ENCODE measurements at places on chromosomes 2 and 18.
A peak's percentile ranks its signal among the peaks of the same experiment; 100 is the strongest.

DNA sequence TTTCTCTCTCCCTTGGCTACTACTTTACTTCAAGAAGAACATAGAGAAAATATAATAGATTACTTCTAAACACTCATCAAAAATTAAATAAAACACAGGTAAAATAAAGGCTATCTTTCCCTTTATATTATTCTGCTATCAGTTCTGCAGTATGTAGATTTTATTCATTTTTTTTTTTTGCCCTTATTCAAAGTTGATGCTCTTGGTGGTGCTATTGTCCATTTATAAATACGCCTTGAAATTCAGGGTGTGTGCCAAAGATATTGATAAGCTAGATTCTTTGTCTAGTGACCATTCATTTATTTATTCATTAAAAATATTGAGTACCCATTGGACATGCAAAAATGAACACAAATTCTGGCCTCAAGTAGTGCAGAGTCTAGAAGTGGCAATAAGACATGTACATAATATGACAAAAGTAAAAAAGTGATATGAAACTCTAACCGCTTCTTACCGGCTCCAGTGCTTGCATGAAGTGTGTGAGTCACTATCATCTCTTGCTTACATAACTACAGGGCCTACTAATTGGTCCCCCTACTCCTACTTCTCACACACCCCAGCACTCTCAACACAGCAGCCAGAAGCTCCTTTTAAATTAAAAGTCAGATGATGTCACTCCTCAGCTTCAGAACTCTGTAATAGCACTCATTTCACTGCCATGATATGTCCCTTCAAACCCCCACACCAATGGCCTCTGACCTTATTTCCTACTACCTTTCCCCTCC, 208.3 kb upstream of the FANCL start:
- peak; percentile 6 for DNase-seq

GRCh38 chr2:233343171-233343705, 11.1 kb upstream of the DGKD start:
- no peak for DNase-seq

DNA sequence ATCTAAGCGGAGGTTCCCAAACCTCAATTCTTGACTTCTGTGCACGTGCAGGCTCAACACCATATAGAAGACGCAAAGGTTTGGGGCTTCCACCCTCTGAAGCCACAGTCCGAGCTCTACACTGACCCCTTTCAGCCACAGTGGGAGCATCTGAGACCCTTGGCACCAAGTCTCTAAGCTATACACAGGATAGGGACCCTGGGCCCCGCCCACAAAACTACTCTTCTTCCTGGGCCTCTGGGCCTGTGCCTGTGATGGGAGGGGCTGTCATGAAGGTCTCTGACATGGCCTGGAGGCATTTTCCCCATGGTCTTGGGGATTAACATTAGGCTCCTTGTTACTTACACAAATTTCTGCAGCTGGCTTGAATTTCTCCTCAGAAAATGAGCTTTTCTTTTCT, 1374.1 kb upstream of the NXPH2 start:
- DNase-seq: no peak

DNA sequence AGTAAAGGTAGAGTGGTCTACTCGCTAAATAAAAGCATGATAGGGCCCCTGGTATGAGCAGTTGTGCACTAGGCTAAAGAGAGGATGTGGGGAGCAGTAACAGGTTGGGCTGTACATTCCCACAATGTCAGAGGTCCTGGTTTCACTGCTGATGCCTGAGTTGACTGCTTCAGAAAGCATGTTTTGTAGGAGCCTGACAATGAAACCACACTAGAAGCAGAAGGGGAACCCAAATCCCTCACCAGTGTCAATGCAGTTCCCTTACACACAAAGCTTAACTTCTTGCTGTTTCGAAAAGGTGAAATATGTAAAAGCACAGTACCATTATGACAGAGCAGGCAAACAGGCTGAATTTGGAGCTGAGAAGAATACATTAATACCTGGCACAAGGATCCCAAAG, 291.7 kb upstream of the KYNU start:
- no peak for DNase-seq

- no peak for DNase-seq
Observed at GRCh38 chr2:100012561-100012960, 129.8 kb downstream of the AFF3 start.

GRCh38 chr2:205539603-205540002, 142.7 kb upstream of the NRP2 start:
- DNase-seq: no peak

- DNase-seq: no peak
Observed at GRCh38 chr2:71530211-71530610, 76.8 kb downstream of the DYSF start.

DNA sequence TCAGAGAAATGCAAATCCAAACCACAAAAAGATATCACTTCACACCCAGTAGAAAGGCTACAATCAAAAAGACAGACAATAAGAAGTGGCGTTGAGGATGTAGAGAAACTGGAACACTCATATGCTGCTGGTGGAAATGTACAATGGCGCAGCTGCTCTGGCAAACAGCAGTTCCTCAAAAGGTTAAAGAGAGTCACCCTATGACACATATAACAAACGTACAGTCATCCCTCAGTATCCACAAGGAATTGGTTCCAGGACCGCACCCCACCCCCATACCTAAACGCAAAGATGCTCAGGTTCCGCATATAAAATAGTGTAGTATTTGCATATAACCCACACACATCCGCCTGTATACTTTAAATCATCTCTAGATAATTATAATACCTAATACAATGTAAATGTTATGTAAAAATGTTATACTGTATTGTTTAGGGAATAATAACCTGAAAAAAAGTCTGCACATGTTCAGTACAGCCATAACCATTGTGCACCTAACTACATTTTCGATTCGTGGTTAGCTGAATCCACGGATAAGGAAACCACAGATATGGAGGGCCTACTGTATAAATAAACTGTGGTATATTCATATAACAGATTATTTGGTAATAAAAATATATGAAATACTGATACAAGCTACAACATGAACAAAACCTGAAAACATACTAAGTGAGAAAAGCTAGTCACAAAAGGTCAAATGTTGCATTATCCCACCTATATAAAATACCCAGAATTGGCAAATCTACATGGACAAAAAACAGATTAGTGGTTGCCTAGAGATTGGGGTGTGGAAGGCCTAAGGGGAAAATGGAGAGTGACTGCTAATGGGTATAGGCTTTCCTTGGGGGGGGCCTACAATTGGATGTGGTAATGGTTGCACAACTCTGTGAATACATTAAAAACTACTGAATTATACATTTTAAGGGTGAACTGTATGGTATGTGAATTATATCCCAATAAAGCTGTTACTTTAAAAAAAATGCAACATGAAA, 37.5 kb downstream of the UXS1 start:
- no peak for DNase-seq

DNA sequence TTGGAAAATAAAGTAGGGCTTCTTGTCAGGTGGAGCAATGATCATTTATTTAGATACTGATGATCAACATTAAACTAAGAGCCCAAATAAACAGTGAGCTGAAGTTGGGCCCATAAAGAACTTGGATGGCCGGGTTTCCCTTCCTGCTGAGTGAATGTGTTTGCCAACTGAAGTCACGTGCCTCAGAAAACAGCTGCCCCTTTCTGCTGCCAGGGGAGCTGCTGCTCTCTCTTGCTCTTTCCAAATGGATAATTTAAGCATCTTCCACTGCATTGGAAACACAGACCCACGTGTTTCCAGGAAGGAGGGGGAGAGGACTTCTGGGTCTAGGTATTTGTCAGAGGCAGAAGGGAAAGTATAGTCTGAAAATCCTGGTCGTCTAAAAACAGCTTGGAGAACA, 22.9 kb upstream of the NCKAP5 start:
- DNase-seq: no peak

- peak; percentile 83 for DNase-seq
Observed at GRCh38 chr2:230225486-230225885, at the start of gene SP140. SP140 (plus strand) TSS chr2:230225736; CDS start chr2:230225845, 109 bp downstream.

DNA sequence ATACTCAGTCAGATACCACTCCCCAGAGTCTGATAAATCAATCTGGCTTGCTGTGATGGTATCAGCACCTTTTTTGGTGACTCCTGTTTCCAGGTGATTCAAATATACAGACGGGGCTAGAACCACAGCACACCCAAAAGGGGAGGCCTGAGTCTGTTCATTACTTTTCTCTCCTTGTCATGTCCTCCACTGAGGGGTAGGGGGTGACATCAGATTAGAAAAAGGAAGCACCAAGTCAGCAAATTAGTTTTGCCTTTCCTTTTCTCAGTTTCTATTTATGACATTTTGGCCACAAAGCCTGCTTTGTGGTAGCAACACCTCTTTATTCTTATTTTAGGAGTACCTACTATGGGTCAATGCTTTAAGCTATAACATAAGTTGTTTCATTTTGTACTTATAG, 127.4 kb downstream of the CCDC102B start:
- DNase-seq: no peak

DNA sequence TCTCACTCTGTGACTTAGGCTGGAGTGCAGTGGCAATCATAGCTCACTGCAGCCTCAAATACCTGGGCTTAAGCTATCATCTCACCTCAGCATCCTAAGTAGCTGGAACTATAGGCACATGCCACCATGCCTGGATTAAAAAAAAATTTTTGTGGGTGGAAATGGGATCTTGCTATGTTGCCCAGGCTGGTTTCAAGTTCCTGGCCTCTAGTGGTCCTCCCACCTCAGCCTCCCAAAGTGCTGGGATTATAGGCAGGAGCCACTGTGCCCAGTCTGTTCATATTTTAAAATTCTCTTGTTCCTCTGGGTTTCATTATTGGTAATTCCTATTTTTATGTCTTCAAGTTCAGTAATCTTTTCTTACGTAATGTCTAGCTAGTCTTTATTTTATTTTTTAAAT, 25.5 kb upstream of the RAB31 start:
- no peak for DNase-seq

- DNase-seq: no peak
Observed at GRCh38 chr18:5144629-5145028, 52.4 kb downstream of the AKAIN1 start.

GRCh38 chr2:140117386-140117785, 1337.2 kb upstream of the NXPH2 start:
- no peak for DNase-seq

- DNase-seq: no peak
Observed at GRCh38 chr2:174574657-174575056, 22.9 kb downstream of the WIPF1 start.

GRCh38 chr18:31736630-31737029, 24.1 kb downstream of the SLC25A52 start:
- DNase-seq: no peak

GRCh38 chr2:156191527-156191926, 141.0 kb downstream of the NR4A2 start:
- DNase-seq: no peak

GRCh38 chr18:2958819-2959298, 54.1 kb downstream of the LPIN2 start:
- DNase-seq: no peak

GRCh38 chr2:235078914-235079472, 127.2 kb downstream of the SH3BP4 start:
- no peak for DNase-seq

DNA sequence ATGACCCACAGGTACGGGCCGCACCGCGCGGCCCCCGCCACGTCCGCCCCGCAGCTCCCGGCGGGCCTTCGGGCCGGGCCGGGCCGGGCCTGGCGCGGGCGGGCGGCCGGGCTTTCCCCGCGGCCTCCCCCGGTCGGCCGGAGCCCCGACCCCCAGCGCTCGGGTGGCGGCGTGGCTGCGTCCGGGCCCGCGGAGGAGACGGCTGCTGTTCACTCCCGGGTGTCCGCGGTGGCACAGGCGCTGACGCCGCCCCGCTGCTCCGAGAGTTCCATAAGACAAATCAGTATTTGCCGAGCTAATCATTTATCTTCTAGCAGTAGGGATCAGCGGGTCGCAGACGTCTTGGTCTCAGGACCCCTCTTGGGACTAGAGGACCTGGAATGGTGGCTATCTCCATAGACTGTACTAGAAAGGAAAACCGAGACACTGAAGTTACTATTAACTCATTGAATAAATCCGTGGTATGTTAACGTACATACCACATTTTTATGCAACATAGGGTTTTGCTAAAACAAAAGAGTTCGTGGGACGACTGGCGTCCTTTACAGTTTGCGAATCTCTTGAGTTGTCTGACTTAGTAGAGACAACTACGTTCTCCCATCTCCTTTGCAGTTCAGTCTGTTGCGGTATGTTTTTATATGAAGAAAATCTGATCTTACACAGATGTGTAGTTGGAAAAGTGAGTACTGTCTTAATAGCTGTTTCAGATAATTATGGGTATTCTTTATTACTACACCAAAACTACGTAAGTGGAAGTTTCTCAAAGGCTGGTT, 500 bp downstream of the LIMS1 start:
- DNase-seq: no peak

GRCh38 chr2:207987025-207987716, 38.2 kb downstream of the PLEKHM3 start:
- DNase-seq: no peak

DNA sequence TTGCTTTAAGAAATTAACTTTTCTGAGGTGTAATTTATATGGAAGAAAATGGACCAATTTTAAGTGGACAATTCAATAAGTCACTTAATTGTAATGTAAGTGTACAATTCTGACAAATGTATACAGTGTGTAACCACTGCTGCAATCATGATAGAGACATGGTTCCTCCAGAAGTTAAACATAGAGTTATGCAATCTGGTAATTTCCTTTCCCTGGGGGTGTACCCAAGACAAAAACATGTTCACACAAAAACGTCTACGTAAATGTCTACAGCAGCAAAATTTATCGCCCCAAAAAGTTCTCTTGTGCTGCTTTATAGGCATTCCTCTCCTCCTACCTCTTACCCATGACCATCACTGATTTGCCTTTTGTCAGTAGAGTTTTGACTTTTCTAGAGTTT, 141.5 kb downstream of the AQP4 start:
- no peak for DNase-seq

- no peak for DNase-seq
Observed at GRCh38 chr2:176637142-176637485, 367.9 kb downstream of the MTX2 start.

DNA sequence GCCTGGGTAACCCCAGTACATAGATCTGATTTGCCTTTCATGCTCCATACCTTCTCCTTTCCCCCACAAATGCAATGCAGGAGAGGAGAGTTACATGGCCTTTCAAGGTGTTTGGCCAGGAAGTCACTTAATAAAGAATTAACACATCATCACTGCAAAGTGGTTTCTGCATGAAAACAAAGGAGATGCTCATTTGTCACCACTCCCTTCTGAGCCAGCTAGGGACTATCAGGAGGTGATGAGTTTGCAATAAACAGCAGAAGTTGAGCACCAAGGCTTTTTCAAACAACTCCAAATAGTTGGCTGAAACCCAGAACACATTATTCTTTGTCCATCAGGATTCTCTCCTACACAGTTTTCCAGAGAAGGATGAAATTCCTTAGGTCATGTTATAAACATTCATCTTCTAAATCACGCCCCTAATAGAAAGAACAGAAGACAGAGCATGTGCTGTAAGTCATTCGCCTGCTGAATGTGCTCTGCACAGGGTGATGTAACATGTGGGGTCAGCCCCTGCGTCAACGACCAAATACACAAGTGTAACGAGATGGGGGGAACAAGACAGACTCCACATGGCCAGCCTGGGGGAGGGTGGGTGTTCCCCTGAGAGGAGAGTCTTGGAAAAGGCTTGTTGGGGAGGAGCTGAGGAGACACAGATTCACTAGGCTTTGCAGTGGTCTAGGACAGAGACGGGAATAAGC, 87.3 kb upstream of the RMDN2 start:
- no peak for DNase-seq

GRCh38 chr2:84038866-84039265, 420.2 kb downstream of the SUCLG1 start:
- no peak for DNase-seq

Data from CD4-positive, alpha-beta T cell treated with Interferon gamma for 1 hour (primary cell).